Natural killer cell treated with Interleukin-12 subunit alpha and Interleukin-12 subunit beta and Interleukin-15 and Interleukin-18, amount 100 ng/mL, for 72 hours (primary cell): ENCODE measurements at places on chromosomes 5 and 9.

DNA sequence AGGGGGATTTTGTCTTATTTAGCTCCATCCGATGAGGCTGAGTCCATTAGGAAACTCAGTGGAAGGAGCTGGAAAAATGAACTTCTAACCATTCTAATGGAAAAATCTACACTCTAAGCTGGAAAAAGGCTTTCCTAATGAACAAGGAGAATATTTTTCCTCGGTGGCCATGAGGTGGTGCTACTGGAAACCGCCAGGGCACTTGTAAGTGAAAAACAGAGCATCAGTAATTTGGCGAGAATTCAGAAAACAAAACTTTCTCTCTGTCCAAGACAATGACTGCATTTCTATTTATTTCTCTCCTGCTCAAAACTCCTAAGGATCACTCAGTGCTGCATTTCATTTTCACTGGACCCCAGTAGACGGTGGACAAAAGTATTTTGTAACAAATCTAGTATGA, 237.6 kb downstream of the TENT4A start:
- no peak overlapping the region for H3K27ac ChIP-seq
- H3K36me3 ChIP-seq, result no peaks in the 10 kb centered on the region
- no peak overlapping the region for H3K4me3 ChIP-seq
- H3K27me3 ChIP-seq, result peaks cover 3% of the 10 kb centered on the region
- DNase-seq, result no peak

DNA sequence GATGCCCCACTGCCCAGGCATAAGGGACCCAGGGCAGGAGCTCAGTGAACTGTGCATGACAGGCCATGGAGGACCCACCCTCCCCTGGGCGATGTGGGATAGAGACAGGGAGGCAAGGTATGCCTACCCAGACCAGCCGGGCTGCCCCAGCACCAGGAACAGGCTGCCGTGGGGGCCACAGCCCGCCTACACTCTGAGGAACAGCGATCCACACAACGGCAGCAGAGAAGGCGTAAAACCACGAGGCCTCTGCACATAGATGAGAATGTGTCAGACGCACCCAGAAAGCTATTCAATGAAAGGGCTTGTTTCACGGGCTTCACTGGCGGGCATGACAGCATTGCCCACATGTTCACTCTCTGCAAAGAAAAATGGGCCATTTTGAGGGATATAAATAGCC, 49.5 kb downstream of the SEMA4D start:
- H3K27me3 ChIP-seq, result peaks cover 2% of the 10 kb centered on the region
- peak overlapping the region; percentile 88 for H3K27ac ChIP-seq
- peak; percentile 78 for DNase-seq
- H3K4me3 ChIP-seq, result peak overlapping the region; percentile 43

- no peaks in the 10 kb centered on the region for H3K27me3 ChIP-seq
- H3K4me1 ChIP-seq, result peaks cover 5% of the 10 kb centered on the region
- no peaks in the 10 kb centered on the region for H3K36me3 ChIP-seq
- no peak overlapping the region for H3K4me3 ChIP-seq
- H3K27ac ChIP-seq, result no peak overlapping the region
These were observed 7.4 kb upstream of the CDK5RAP2 start for GRCh38 chr9:120587328-120587727.

GRCh38 chr5:21919414-21920022, 933.6 kb downstream of the CDH12 start:
- H3K36me3 ChIP-seq, result no peaks in the 10 kb centered on the region
- H3K27ac ChIP-seq, result no peak overlapping the region
- no peak overlapping the region for H3K4me3 ChIP-seq

DNA sequence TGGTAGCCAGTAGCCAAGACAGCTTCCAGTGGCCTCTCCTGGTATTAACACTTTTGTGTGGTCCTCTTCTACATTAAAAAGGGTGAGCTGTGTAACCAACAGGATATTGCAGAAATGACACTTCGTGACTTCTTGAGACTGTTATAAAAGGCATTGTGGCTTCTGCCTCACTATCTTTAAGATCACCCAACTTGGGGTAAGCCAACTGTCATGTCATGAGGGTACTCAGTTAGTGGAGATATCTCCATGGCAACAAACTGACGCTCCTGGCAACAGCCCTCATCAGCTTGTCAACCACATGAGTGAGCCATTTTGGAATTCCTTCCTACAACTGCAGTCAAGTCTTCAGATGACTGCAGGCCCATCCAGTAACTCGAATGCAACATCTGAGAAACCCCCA, 121.7 kb downstream of the DEPDC1B start:
- peaks cover 8% of the 10 kb centered on the region for H3K4me1 ChIP-seq
- H3K27ac ChIP-seq, result no peak overlapping the region
- H3K36me3 ChIP-seq, result peaks cover 9% of the 10 kb centered on the region
- no peaks in the 10 kb centered on the region for H3K27me3 ChIP-seq
- no peak for DNase-seq

DNA sequence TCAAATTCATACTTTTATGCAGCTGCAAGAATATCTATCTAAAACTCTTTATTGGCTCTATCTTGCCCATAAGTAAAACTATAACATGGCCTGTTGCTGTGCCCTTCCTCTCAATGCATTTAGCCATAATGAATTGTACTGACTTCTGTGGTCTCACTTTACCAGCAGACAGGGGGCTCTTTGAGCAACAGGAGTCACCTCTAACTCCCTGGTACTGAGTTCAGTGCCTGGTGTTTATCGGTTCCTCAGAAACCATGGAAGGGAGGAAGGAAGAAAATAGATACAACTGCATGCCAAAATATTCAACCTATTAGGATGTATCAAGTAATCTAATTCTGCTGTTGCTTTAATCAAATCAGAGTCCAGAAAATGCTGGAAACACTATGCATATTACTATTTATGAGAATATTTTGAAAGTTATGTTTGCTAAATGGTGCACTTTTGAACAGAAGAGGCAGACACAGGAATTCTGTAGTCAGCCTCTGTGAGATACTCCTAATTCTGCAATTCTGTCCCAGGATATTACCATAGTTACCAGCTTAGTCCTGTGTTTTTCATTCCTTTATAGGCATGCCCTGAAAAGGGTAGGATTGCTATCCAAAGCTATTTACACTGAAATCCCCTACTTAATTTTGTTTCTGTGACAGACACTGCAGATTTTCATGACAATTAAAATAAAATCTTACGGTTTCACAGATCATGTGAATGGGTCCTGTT, 89.8 kb downstream of the CD180 start:
- no peak overlapping the region for H3K27ac ChIP-seq
- DNase-seq, result no peak
- no peaks in the 10 kb centered on the region for H3K27me3 ChIP-seq
- peaks cover 9% of the 10 kb centered on the region for H3K36me3 ChIP-seq

DNA sequence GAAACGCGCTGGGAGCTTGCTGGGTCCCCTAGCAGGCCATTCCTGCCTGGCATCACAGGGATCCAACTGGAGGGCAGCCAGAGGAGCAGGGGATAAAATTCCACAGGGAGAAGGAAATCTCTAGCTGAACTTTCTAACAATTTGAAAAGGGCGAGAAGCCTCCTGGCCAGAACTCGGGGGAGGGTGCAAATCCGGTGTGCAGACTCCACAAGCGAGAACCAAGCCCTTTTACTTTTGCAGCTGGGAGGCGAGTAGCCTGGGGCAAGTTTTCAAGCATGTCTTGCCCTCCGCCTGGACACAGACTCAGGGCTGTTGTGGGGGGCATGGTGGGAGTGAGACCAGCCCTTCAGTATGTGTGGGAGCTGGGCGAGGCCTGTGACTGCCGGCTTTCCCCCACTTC, 14.3 kb upstream of the POU5F2 start:
- no peak for DNase-seq
- H3K27me3 ChIP-seq, result no peaks in the 10 kb centered on the region
- peaks cover 24% of the 10 kb centered on the region for H3K36me3 ChIP-seq
- H3K4me3 ChIP-seq, result no peak overlapping the region

GRCh38 chr5:91151947-91152346, 231.2 kb downstream of the ARRDC3 start:
- peaks cover 4% of the 10 kb centered on the region for H3K27me3 ChIP-seq
- H3K27ac ChIP-seq, result no peak overlapping the region
- DNase-seq, result no peak

GRCh38 chr9:81389569-81389993, 299.8 kb downstream of the TLE1 start:
- no peak for DNase-seq
- H3K4me3 ChIP-seq, result no peak overlapping the region
- no peaks in the 10 kb centered on the region for H3K36me3 ChIP-seq
- H3K27ac ChIP-seq, result no peak overlapping the region
- H3K4me1 ChIP-seq, result no peaks in the 10 kb centered on the region
- no peaks in the 10 kb centered on the region for H3K27me3 ChIP-seq

- DNase-seq, result no peak
- no peak overlapping the region for H3K4me3 ChIP-seq
- no peaks in the 10 kb centered on the region for H3K27me3 ChIP-seq
- H3K4me1 ChIP-seq, result no peaks in the 10 kb centered on the region
These were observed 848.8 kb downstream of the MAT2B start for GRCh38 chr5:164354139-164354751.

- no peaks in the 10 kb centered on the region for H3K36me3 ChIP-seq
- H3K4me3 ChIP-seq, result no peak overlapping the region
- H3K27me3 ChIP-seq, result peaks cover 4% of the 10 kb centered on the region
- no peak for DNase-seq
- H3K27ac ChIP-seq, result no peak overlapping the region
These were observed 711.4 kb downstream of the EFNA5 start for GRCh38 chr5:106959387-106959786.

GRCh38 chr9:132041798-132042197, 37.9 kb downstream of the MED27 start:
- H3K27ac ChIP-seq, result no peak overlapping the region
- H3K4me3 ChIP-seq, result no peak overlapping the region
- H3K4me1 ChIP-seq, result peaks cover 37% of the 10 kb centered on the region

DNA sequence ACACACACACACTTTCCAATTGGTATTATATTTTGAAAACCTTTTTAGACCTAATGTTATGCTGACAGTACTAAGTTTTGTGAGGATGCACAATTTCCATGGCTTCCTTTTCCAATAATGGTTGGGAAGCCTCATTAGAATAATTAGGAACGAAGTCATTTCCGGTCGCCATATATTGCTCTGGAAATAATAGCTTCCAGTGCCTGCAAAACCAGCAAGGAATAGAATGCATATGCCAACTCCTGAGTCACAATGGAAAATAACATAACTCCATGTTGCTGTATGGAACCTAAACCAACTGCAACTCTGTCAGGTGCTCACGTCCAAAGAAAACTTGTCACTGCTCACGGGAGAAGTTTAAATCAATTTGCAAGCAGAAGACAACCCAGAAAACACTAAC, 222.0 kb downstream of the EBF1 start:
- H3K4me3 ChIP-seq, result no peak overlapping the region
- H3K36me3 ChIP-seq, result peaks cover 6% of the 10 kb centered on the region
- H3K4me1 ChIP-seq, result peaks cover 32% of the 10 kb centered on the region

DNA sequence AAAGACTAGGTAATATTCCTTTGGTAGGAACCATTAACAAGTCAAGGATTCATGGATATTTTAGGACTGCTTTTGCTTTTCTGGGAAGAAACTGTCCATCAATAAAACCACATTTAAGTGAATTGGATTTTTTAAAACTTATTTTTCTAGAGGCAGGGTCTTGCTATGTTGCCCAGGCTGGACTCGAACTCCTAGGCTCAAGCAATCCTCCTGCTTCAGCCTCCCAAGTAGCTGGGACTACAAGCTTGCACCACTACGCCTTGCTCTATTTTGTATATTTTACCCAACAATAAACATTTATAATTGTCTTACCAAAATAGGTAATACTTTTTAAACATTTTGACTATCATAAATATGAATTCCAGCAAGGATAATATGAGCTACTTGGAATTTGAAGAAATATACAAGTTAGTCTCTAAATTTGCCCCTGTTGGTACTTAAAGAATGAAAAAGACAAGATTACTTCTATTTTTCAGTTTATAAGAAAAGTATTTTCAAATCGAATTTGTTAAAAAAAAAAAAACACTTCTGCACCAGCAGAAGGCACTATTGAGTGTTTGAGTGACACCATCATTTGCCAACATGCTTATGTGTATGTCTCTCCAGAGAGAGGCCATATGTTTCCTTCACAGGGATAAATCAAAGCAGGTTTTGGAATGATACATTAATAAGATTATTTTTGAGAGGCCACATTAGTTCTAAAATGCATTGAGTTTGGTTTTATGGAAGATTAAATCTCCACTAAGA, 60.0 kb upstream of the CARTPT start:
- DNase-seq, result no peak
- H3K36me3 ChIP-seq, result peaks cover 12% of the 10 kb centered on the region
- H3K4me3 ChIP-seq, result no peak overlapping the region
- H3K27me3 ChIP-seq, result no peaks in the 10 kb centered on the region
- H3K27ac ChIP-seq, result no peak overlapping the region
- H3K4me1 ChIP-seq, result no peaks in the 10 kb centered on the region

- no peak overlapping the region for H3K27ac ChIP-seq
- H3K4me3 ChIP-seq, result no peak overlapping the region
- no peaks in the 10 kb centered on the region for H3K36me3 ChIP-seq
- H3K27me3 ChIP-seq, result peaks cover 12% of the 10 kb centered on the region
- H3K4me1 ChIP-seq, result peaks cover 1% of the 10 kb centered on the region
These were observed 69.5 kb upstream of the IER5L start for GRCh38 chr9:129247285-129248153.

GRCh38 chr5:36444582-36445418, 143.1 kb upstream of the RANBP3L start:
- no peaks in the 10 kb centered on the region for H3K4me1 ChIP-seq
- peaks cover 19% of the 10 kb centered on the region for H3K27me3 ChIP-seq
- H3K4me3 ChIP-seq, result no peak overlapping the region

GRCh38 chr5:157072508-157072907, 13.6 kb upstream of the HAVCR1 start:
- DNase-seq, result no peak
- H3K4me3 ChIP-seq, result peak overlapping the region; percentile 26
- peaks cover 7% of the 10 kb centered on the region for H3K36me3 ChIP-seq
- H3K4me1 ChIP-seq, result peaks cover 44% of the 10 kb centered on the region
- H3K27me3 ChIP-seq, result no peaks in the 10 kb centered on the region

DNA sequence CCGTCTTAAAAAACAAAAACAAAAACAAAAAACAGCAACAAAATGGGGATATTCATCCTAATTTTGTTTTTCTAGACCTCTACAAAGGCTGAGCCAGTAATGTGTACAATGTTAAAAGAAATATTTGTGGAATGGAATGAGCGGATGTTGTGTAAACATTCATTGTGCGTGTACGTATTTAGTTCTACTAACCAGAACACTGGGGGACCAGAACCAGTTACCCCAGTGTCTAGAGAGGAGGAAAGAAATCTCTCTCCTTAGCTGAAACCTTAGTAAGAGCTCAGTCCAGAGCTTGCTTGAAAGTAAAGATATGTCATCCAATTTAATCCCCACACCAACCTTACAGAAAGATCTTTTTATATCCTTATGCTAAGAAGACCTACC, 106.7 kb upstream of the CPEB4 start:
- H3K4me1 ChIP-seq, result peaks cover 14% of the 10 kb centered on the region
- H3K4me3 ChIP-seq, result peak overlapping the region; percentile 49
- no peak for DNase-seq
- H3K27ac ChIP-seq, result peak overlapping the region; percentile 71
- H3K27me3 ChIP-seq, result no peaks in the 10 kb centered on the region

DNA sequence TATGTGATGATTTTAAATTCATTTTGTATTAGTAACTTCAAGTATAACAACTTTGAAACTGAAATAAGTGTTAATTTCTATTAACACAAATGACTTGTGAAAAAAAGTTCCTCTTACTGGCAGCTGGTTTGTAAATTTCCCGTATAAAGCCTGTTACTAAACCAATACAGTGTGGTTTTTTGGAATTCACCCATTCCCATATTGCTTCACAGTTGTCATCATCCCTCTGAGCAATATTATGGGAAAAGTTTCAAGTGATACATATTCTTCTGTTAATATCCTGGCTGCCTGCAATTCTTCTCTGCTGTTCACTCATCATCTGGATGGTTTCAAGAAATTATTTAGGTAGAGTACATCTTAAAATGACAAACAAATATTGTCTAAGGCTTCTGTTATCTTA, 1185.1 kb upstream of the C9orf72 start:
- peaks cover 4% of the 10 kb centered on the region for H3K36me3 ChIP-seq
- peaks cover 3% of the 10 kb centered on the region for H3K4me1 ChIP-seq
- no peak overlapping the region for H3K27ac ChIP-seq
- no peaks in the 10 kb centered on the region for H3K27me3 ChIP-seq
- no peak for DNase-seq
